Activated naive CD4-positive, alpha-beta T cell treated with Interleukin-2 at 50 U/mL for 16 hours (primary cell): ENCODE measurements at places on chromosomes 2 and 18.

DNA sequence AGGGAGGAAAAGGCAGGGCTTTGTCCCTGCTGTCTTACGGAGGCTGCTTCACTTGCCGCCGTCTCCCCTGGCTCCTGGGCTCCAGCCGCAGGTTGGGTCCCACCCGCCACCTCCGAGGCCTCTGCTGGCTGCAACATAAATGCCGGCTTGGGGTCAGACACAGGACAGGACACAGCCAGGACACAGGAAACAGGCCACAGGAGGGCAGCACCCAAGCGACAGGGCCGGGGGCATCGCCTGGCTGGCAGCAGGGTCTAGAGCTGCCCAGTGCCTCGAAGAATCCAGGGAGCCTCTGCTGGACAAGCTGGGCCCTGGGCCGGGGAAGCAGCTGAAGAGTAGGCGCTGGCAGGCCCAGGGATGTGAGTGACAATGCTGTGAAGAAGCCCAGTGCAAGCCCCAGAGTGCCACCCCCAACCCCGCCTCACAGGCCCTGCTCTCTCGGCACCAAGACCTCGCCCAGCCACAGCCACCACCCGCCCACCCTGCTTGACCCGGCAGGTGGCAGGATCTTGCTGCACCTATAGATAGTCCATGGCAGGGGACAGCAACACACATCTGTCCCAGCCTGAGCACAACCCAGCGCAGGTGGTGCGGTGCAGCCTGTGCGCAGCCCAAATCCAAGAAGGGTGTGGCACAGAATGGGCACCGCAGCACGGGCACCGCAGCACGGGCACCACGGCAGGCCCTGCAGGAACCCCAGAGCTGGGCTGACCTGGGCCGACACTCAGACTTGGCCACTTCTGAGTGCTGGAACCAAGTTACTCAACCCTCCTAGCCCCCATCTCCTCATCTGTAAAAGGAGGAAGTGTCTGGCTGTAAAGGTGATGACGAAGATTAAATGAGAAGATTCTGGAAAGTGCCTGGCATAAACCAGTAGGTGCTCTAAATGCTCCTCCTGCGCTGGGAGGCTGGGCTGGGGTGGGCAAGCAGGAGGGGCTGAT, 55.6 kb downstream of the BIN1 start:
- no peak for DNase-seq

GRCh38 chr2:196836440-196836839, 27.3 kb upstream of the C2orf66 start:
- DNase-seq: no peak

GRCh38 chr2:205700331-205701132, 18.2 kb downstream of the NRP2 start:
- no peak for DNase-seq

DNA sequence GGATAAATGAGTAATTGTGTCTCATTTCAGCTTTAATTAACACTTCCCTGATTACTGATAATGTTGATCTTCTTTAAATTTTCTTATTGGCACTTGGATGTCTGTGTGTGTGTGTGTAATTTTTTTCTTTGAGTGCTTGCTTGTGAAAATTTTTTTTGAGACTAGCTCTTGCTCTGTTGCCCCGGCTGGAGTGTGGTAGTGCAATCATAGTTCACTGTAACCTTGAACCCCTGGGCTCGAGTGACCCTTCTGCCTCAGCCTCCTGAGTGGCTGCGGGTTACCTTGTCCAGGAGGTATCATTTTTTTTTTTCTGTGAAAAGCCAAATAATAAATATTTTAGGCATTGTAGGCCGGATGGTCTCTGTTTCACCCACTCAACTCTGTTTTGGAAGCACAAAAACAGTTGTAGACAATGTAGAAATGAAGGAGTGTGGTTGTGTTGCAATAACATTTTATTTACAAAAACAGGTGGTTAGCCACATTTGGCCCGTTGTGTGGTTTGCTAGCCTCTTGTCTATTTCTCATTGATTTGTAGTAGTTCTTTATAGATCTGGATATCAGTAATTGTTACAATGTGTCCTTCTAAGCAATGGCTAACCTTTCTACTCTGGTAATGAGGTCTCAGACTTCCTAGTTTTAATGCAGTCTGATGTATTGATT, 7.9 kb downstream of the IL1RL2 start:
- no peak for DNase-seq

DNA sequence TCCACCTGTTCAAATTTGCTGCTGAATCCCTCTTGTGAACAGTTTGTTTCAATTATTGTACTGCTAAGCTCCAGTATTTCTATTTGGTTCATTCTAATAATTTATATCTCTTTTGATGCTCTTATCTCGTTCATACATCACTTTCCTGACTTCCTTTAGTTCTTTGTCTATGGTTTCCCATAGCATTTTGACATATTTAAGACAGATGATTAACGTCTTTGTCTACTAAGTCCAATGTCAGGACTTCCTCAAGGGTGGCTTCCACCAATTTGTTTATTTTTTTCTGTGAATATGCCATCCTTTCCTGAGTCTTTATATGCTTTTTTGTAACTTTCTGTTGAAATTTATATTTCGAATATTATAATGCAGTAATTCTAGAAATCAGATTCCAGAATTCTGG, 9.6 kb downstream of the PIGN start:
- no peak for DNase-seq

- no peak for DNase-seq
Observed at GRCh38 chr2:3193443-3194330, 183.9 kb downstream of the EIPR1 start.

DNA sequence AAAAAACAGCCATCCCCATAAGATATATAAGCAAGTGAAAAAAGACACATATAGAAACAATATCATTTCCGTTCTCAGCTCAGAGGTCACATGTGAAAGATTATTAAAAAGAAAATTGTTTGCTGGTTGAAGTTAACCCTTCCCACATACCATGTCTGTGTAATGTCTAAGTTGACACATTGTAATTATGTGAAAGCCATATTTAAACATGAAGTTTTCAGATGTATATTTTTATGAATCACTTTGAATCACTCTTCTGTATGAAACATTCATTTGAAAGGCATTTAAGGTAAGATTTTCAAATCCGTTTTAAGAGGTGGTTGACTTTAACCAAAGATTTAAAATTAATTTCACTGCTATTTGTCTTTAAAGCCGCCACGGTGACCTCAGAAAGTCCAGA, 441.9 kb downstream of the RND3 start:
- DNase-seq: no peak

- DNase-seq: no peak
Observed at GRCh38 chr18:64713284-64713683, 564.4 kb upstream of the LINC00305 start.

GRCh38 chr18:46484971-46485370, 172.0 kb downstream of the LOXHD1 start:
- DNase-seq: no peak

DNA sequence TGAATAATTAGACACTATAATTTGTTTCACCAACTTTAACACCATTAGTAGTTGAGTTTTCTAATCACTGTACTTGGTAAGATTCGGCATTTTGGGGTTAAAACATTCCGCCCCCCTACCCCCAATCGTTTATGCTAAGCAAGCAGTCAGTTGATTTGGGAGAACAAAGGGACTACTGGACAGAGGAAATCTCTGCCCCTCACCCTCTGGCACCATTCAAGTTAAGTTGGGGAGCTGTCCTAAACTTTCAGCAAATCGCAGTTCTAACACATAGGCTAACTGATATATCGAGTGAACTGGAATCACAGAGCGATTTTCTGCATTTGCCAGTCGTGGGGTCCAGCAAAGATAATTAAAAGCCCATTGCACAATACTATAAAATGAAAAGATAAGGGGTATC, 5.6 kb downstream of the KLF7 start:
- DNase-seq: no peak

DNA sequence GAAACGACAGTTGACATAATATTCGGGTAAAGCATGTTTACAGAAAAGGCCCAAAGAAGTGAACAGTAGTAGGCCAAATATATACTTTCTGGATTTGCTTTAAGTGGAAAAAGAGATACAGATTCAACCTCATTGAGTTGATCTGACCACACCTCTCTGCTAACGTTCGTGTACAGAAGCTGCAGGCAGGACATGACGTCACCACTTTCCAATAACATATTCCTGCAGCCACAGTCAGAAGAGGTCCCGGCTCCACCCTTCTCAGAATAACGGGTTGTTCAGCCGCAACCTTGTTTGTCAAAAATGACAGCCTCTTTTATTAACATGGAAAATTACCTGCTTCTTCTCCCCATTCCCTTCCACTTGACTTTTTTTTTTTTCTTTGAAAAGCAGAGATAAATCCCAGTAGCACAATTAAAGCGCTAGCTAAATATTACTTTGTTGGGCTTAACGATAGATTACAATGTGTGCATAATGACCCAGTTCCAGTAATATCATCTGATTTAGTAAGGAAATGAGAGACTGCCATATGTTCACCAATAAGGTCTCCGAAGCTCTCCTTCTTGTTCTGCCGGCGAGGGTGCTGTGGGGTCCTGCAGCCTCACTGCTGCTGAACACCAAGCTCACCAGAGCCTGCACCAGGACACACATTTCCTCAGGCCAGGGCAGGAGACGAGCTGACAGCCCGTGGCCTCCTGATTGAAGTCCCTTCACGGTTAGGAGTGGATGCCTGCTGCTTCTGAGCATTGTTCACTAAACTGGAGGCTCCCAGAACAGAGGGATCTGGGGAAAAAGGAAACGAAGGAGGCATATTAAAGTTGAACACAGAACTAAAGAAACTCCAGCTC, 451.0 kb upstream of the SALL3 start:
- DNase-seq: no peak

GRCh38 chr2:7014174-7014640, 97.0 kb downstream of the RNF144A start:
- peak; percentile 14 for DNase-seq

DNA sequence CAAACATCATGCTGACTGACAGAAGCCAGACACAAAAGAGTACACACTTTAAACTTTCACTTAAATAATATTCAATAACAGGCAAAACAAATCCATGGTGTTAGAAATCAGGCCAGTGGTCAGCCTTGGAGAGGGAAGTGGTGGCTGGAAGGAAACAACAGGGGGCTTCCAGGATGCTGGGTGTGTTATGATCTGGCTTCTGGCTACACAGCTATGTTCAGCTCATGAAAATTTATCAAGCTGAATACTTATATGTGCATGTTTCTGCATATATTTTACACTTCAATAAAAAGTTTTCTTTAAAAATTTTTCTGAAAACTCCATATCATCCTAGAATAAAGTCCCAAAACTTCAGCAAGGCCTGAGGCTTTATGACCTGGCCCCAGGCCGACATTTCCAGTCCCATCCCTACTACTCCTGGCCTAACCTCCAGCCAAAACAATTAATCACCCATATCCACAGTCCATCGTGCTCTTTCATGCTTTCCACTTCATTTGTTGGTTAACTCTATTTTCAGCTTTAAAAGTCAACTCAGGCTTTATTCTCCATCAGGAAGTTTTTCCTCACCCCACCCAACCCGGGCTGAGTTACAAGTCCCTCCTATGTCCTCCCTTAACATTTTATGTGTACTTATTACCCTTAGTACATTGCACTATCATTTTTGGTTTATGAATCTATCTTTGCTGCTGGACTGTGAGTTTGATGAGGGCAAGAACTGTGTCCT, 27.9 kb upstream of the SPTBN1 start:
- DNase-seq: no peak

DNA sequence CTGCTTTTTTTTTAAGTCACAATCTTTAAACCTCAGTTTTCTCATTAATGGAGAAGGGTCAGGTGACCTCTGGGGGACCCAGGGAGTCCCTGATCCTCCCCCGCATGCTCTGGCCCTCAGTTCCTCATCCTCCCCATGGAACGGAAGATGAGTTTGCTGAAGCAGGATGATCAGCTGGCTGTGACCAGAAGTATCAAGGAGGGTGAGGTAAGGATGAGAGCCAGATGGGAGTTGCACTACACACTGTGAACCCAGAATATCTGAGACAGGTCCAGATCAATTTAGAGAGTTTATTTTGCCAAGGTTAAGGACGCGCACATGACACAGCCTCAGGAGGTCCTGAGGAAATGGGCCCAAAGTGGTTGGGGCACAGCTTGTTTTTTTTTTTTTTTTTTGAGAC, 3.8 kb downstream of the CATIP start:
- DNase-seq: no peak

- no peak for DNase-seq
Observed at GRCh38 chr2:154692927-154693326, 5.6 kb upstream of the KCNJ3 start.

DNA sequence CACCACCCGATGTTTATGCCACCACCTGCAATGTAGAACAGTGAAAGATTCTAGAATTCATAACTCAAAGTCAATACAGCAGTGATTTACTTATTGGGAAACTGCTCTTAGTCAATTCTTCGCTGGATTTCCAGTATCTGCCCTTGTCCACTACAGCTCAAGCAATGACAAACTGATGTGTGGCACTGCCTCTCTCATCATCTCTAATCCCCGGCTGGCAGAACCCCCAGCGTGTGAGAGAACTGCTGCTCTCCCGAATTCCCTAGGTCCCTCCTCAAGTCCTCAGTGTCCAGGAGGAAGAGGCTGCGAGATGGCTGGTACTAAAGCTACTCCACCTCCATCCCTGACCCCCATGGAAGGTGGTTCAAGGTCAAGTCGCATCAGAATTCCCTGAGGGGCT, 1.6 kb downstream of the TXNL4A start:
- no peak for DNase-seq

- DNase-seq: no peak
Observed at GRCh38 chr2:127624756-127625571, 21.0 kb upstream of the GPR17 start.

GRCh38 chr18:44507729-44508325, 172.9 kb upstream of the SETBP1 start:
- DNase-seq: no peak

DNA sequence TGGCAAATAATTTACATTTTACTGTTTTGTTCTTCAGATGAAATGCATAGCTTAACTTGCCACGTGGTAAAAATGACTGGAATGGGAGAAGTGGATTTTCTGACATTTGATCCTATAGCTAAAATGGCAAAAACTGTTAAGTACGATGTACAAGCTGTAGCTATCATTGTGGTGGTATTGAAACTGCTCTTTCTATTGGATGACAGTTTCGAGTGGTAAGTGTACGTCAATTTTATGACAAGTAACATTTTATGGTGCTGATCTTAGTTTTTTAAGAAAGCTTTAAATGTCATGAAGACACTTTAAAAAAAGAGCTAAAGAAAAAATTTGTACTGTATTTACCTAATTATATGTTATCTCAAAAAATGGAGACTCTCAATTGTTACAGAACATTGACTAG, 40.8 kb upstream of the GRHL1 start:
- DNase-seq: no peak
